ENCODE measurements at places on chromosomes 6 and 20.

- no peak for DNase-seq
Measured at GRCh38 chr20:61728786-61729770, 336.6 kb downstream of the TAF4 start.

DNA sequence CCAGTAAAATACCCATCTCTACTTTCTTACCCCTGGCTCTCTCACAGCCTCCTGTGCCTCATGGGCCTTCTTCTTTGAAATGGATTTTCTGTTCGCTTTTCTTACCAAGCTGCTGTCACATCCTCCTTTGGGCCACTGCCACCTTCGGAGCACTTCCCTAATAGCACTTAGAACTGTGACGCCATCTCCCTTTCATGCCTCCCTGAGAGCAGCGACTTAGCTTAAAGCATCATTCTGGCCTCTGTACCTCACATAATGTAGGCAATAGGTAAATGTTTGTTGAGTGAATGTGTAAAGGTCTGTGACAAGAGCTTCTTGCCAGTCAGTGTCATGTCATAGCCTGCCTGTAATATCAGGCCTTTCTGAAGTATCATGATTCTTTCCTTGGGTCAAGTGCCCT is 78.8 kb downstream of the ADGRG6 start:
- DNase-seq, result no peak

DNA sequence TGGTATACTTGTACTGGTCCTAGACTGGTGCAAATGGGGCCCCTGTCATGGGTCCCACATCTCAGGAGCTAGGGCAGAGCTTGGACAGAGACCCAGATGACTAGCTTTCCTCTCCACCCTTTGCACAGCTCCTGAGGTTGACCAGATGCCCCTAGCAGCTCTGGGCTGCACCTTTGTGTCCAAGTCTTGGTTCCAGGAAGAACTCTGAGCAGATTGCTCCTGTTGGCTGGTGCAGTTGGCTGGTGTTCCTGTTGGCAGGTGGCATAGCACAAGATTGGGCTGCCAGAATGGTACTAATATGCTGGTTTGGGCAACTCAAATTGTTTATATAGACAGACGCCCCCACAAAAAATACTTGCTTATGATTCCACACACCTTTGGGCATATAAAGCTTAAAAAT is 89.4 kb upstream of the EZR start:
- DNase-seq, result no peak

DNA sequence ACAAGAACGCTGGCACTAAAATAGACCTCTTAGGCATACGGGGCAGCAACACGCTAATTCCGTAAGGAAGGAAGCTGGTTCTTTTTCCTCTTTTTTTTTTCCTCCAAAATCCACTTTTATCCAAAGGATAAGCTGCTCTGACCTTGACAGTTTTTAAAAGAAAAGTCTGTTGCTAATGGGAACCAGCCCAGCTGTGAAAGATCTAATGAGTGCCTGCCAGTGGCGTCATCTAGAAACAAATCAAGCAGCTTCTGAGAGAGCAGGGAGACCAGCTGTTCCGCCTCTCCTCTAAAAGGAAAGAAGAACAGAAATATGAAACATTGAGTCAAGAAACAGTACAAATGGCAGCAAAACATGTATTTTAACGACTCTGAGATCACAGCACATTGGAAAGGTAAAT is 78.6 kb downstream of the FAXC start:
- no peak for DNase-seq

GRCh38 chr6:169229615-169230321 is 23.9 kb downstream of the THBS2 start:
- DNase-seq, result no peak

DNA sequence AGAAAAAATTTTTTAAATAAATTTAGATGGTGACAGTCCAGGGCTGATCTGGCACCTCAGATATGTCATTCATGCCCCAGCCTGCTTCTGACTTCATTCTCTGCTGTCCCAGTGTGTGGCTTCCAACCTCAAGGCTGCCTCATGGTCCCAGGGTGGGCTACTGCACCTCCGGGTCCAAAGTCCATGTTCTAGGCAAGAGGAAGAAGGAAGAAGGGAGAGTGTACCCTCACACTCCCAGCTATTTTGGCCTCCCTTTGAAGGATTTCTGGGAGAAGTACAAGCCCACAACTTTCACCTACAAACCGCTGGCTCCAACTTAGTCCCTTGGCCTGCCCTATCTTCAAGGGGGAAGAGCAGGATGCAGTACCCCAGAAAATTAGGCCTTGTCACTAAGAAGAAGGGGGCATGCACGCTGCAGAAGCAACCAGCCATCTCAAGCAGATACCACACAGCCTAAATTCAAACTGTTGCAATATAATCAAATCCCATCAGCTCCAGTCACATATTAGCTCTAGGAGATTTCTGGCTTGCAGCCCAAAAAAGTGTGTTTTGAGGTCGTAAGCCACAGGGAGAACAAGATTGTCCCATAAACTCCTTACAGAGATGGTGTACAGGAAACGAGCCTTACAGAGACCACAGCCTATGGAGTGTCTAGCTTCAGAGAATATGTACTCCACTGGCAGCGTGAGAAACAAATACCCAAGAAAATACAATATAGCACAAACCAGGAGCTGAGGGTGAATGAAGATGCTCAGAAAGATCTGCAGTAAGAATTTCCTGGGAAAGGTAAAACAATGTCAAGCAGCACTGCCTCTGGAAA is 906 bp upstream of the BTN3A2 start:
- no peak for DNase-seq

- no peak for DNase-seq
Measured at GRCh38 chr6:122182061-122182460, 217.4 kb upstream of the HSF2 start.

- DNase-seq, result no peak
Measured at GRCh38 chr6:133392641-133393040, 151.5 kb downstream of the EYA4 start.

GRCh38 chr6:56381801-56382251 is 134.4 kb upstream of the COL21A1 start:
- no peak for DNase-seq

GRCh38 chr6:72832271-72832670 is 210.4 kb downstream of the KCNQ5 start:
- no peak for DNase-seq

DNA sequence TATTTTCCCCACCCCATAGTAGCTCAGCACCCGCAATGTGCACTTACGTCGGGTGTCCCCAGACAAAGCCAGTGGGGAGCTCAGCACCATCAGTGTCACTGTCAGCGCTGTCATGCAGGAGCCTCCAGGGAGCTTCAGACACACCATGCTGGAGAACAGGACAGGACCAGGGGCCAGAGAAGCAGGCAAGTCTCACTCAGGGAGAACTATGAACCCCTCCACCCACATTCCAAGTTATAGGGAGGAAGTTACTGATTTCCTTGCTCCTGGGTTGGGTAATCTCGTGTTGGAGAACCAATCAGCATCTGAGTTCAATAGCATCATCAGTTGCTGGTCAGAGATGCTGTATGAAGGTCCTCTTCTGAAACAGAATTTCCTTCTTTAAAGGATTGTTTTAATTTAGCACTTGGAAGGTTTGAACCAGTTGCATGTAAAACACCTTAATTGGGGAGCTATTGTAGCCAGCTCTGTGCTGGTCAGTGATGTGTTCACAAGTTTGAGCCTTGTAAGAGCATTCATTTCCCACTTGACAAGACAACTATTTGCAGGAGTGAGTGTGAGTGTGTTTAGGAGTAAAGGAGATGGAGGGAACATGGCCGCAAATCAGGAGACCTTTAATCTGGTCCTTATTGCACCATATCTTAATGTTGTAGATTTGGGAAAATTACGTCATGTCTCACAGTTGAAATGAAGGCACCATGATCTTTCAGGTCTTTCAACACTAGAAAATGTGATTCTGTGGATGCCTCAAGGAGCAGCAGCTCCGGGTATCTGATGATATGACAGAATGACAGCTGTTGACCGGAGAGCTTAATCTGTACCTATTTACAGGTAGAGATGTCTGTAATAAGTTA is at the start of gene HLA-DRB1:
Gene HLA-DRB1, minus strand, starts transcription at position 253 of the 854 bp plus-strand sequence. Its CDS starts 106 bp downstream, at position 147.
- DNase-seq, result no peak

- DNase-seq, result no peak
Measured at GRCh38 chr20:47929368-47930115, 144.3 kb upstream of the SULF2 start.

- no peak for DNase-seq
Measured at GRCh38 chr6:72944660-72945059, 280.6 kb downstream of the KHDC1L start.

DNA sequence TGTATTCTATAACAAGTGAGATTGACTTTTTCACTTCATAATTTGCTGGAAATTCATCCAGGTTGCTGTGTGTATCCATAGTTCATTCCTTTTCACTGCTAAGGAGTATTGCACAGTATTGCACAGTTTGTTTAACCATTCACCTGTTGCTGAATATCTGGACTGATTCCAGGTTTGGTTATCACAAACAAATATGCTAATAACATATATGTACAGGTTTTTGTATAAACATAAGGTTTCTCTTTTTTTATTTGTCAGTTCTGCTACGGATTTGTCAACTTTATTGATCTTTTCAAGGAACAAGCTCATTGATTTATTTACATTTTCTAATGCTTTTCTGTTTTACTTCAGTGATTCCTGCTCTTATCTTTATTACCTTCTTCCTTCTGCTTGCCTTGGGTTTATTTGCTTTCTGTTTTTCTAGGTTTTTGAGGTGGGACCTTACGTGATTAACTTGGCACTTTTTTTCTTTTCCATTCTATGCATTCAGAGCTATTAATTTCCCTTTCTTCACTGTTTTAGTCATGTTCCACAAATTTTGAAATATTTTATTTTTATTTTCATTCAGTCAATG is 117.0 kb upstream of the OGFRL1 start:
- DNase-seq, result no peak

DNA sequence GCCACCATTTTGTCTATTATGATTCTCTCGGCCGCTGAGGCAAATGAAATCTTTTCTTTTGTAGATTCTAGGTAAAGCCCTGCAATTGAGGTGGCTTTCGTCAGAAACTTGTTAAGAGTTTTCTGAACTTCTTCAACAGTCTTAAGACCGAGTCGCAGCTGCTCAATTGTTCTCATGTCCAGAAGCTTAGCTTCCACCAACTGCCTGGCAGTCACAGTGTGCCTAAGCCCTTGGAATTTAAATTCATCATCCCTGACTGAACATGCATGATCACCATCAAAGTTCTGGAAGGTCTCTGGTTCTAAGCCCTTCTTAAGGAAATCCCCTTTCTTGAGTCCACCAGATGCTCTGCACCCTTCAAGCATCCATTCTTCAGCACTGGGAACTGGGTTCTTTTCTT is 25.7 kb downstream of the DST start:
- no peak for DNase-seq

DNA sequence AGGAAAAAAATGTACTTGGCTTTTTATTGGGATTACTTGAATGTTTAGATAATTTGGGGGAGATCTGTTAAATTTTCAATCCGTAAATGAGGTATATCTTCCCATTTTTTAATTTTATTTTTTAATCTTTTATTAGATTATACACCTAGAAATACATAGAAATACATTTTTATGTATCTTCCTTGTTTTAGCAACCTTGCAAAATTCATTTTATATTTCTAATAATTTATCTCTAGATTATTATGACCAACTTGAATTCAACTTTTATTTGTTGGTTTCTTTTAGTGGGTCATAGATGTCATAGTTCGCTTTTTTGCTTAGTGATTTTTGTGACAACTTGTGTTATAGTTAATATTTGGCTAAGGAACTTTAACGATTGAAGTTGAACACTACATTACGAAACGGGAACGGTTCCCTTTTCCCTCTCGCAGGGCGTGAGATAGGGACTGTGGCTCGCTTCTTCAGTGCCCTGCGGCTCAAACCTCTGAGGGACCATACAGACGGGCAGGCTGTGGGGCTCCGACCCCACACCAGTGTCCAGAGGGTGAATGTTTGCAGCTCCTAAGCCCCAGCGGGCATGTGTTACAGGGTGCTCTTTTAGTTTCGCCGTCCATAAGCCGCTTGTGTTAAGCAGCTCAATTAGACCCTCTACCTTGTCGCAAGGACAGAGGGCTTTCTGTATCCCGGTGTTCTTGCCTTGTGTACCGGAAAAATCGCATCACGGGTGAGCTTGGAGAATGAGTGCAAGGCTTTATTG is 53.8 kb downstream of the PRND start:
- no peak for DNase-seq

- DNase-seq, result no peak
Measured at GRCh38 chr6:143647191-143647590, 30.6 kb upstream of the PHACTR2 start.

GRCh38 chr20:57581202-57582028 is 20.5 kb downstream of the PCK1 start:
- DNase-seq, result no peak

DNA sequence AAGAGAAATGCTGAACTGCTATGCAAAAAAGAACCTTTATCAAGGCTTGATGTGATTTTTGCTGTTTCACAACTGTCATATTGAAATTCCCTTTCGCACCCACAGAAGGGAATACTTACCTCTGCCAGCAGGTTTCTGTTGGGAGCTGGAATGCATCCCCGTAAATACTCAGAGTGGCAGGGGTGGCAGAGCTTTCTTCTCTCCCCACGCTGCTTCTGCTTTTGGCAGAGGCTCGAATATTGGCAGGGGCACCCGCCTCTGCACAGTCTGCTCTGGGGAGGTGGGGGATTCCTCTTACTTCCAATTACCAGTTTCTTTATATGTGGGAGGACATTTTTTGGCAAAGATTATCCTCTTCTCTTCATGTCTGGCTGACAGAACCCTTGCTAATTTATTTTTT is 28.4 kb downstream of the TMEM200A start:
- no peak for DNase-seq

- no peak for DNase-seq
Measured at GRCh38 chr20:2178318-2179232, 76.9 kb downstream of the STK35 start.

- DNase-seq, result no peak
Measured at GRCh38 chr6:110642711-110643110, 166.3 kb upstream of the SLC22A16 start.

GRCh38 chr6:31901415-31901952 is 402 bp downstream of the ZBTB12 start:
- peak; percentile 42 for DNase-seq

GRCh38 chr20:11186301-11187008 is 512.7 kb upstream of the JAG1 start:
- no peak for DNase-seq

GRCh38 chr6:121106962-121107361 is 227.3 kb downstream of the TBC1D32 start:
- no peak for DNase-seq

GRCh38 chr20:4581838-4582237 is 139.9 kb upstream of the PRND start:
- no peak for DNase-seq

GRCh38 chr6:146297815-146298214 is 245.8 kb upstream of the RAB32 start:
- DNase-seq, result no peak

GRCh38 chr20:54199283-54199682 is 8.6 kb upstream of the PFDN4 start:
- DNase-seq, result no peak

DNA sequence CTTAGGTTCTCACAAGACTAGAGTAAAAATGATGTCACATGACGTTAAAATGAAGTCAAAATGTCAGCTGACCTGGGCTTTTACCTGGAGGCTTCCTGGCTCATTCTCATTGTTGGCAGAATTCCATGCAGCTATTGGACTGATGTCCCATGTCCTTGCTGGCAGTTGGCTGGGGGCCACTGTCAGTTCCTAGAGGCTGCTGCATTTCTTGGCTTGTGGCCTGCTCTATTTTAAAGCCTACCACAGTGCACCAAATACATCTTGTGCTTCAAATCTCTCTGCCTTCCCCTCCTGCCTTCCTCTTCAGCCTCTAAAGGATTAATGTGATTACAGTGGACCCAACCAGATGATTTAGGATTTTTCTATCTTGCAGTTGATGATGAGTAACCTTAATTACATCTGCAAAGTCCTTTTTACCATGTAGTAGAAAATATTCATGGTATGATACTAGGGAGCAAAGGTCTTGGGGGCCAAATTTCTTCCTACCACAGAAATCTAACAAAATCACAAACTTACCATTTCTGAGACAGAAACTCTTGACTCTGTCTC is 81.9 kb downstream of the FIG4 start:
- no peak for DNase-seq

Data from BE2C (cell line).